ENCODE measurements at places on chromosomes 12 and 14.

DNA sequence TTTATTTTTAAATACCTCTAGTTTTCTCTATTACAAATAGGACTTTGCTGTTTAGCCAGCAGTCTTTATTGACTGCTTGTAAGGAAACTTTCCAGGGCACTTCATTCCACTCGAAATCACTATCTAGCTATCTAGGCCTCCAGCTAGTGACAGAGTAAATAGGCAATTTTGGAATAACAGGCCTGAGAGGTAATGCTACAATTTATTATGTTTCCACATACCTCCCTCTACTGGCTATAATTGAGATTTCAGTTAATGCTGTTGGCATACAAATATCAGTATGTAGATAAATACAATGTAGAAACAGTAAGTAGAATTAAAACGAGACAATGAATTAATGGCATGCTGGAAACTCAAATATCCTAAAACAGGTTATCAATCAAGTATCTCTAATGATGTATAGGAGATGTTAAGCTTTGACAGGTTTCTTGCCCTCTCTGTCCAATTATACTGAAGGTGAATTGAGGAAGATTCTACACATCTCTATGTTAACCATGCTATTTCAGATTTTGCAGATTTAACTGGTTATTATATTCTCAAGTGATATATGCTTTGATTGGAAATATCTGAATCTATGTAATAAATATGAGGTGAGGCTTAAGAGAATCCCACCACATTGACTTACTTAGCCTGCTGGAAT, 7.2 kb downstream of the DTD2 start:
- DNase-seq, result peak; percentile 27

DNA sequence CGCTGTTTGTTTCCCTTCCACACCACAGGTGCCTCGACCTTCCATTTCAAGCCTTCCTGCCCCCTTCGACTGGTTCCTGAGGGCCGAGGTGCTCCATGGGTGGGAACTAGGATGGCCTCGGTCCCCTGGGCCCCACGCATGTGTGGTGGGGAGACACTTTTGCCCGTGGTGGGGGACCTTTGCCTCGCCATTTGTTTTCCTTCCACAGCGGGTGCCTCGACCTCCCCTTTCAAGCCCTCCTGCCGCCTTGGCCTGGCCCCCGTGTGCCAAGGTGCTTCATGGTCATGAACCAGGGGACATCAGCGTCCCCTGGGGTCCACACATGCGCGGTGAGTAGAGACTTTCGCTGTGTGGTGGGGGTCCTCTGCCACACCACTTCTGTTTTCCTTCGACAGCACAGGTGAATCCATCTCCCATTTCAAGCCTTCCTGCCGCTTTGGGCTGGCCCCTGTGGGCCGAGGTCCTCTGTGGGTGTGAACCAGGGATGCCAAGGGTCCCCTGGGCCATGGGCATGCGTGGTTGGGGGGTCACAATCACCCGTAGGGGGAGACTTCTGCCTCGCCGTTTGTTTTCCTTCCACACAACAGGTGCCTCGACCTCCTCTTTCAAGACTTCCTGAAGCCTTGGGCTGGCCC, 364.4 kb downstream of the ALG10 start:
- DNase-seq, result no peak

DNA sequence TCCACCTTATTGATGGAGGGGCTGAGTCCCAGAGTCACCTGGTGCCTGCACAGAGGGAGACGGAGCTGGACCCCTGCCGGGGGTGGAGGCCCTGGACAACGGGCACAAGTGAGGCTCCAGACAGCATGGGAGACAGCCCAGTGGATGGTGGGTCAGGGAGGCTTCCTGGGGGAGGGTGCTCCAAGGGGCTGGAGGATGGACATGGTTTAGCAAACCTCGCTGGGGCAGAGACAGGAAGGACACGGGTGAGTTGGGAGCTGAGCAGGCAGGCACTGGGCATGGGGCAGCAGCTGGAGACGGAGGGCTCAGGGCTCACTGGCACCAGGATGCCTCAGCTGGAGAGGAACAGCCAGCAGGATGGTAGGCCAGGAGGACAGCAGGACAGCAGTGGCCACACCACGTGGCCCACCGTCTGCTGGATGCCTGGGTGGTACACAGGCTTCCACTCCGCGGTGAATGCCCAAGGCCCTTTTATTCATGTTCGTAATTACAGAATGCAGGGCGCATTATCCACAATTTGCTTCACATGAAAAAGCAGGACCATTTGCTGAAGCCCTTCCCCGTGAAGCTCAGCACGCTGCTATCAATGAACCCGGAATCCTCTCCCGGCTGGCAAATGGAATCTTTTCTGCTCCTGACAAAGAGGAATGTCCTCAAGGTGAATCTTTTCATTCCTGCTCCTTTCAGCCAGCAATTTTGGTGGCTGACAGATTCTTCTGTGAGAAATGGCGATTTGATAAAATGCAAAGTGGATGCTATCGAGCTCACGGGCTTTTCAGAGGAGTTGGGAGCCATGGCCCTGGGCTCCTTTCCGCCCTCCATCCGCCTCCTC, 138.1 kb upstream of the C14orf180 start:
- no peak for DNase-seq

- peak; percentile 84 for DNase-seq
These were observed 1061.8 kb downstream of the BCL11B start for GRCh38 chr14:98210045-98210672.

DNA sequence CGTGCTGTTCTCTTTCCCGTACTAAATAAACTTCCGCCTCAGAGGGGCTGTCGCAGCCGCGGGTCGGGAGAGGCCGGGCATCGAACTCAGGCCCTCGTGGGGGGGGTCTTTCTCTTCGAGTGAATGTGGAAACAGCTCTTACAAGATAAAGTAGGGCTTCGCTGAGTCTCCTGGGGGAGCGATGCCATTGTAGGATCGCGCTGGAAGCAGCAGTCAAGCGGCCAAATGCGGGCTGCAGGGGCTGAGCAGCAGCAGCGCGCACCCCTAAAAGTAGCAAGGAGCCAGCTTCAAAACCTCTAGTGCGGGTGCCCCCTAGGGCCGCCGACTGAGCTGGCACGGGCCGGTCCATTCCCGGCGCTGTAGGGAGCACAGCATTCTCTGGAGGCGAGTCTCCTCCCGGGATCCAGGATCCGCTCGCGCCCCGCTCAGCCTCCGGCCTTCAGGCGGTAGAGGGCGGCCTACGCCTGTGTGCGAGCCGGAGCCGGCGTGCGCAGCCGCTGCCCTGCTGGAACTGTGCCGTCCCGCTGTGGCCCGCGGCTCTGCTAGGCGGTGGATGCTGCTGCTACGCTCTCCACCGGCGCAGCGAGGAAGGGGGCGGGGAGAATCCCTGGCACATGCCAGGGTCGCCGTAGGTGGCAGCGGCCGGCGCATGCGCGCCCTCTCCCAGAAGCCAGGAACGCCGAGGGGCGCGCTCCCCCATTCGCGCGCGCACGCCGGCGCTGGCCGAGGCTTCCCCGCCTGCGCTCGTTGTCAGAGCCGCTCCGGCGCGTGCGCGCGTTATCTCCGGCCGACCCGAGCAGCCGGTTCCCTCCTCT, at the start of gene FUT8:
Gene FUT8 (plus strand): TSS at position 699 of the 815 bp plus-strand sequence. CDS start 148,834 bp downstream, outside the sequence.
- DNase-seq, result peak; percentile 97

DNA sequence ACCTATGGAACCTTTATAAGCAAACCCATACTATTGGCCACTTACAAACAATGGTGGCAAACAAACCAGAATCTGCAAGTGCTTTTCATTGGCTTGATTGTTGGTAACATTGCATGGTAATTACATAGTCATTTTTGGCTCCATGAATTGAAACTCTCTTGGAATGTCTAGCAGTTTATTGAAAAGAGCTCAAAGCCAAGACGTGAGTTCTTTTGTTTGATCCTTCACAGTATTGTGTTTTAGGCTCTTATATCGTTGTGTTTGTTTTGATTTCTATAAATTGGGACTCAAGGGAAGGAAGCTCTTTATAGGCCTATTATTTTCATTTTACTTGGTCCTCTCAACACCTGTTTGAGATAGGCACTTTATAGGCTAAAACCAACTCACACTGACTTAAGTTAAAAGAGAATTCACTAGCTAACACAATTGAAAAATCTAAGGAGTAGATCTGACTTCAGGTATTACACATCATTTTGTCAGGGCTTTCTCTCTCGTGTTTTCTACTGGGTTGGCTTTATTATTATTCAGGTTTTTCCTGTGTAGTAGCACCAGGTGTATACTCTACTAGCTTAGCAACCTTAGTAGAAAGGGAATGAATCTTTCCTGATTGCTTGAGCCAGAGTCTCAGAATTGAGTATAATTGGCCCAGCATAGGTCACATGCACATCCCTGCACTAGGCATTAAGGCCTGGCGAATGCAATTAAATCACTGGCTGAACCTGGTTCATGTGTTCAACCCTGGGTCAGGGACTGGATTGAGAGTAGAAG, 341.4 kb downstream of the RAD51B start:
- DNase-seq, result no peak

DNA sequence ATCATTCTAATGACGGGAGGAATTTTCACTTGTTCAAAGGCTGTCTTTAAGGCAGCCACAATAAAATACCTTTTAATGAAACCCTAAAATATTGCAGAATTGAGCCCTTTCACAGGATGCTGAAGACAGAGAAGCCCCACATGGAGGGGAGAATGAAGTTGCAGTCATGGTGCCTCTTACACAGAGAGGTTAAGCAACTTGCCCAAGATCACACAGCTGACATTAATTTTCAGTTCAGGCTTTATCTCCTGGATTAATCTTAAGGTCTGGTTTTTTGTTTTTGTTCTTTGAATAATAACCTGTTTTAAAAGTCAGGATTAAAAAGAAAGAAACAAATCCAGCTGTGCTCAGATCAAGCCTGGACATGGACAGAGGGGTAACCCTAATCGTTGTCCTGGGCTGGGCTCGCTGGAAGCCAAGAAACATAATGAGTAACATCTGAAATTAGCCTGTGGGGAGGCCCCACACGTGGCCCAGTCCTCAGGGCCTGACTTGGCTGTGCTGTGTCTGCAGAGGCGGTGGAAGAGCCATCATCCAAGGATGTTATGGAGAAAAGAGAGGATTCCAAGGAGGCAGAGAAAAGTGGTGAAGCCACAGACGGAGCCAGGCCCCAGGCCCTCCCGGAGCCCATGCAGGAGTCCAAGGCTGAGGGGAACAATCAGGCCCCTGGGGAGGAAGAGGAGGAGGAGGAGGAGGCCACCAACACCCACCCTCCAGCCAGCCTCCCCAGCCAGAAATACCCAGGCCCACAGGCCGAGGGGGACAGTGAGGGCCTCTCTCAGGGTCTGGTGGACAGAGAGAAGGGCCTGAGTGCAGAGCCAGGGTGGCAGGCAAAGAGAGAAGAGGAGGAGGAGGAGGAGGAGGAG, 8.0 kb downstream of the CHGA start:
- DNase-seq, result no peak

DNA sequence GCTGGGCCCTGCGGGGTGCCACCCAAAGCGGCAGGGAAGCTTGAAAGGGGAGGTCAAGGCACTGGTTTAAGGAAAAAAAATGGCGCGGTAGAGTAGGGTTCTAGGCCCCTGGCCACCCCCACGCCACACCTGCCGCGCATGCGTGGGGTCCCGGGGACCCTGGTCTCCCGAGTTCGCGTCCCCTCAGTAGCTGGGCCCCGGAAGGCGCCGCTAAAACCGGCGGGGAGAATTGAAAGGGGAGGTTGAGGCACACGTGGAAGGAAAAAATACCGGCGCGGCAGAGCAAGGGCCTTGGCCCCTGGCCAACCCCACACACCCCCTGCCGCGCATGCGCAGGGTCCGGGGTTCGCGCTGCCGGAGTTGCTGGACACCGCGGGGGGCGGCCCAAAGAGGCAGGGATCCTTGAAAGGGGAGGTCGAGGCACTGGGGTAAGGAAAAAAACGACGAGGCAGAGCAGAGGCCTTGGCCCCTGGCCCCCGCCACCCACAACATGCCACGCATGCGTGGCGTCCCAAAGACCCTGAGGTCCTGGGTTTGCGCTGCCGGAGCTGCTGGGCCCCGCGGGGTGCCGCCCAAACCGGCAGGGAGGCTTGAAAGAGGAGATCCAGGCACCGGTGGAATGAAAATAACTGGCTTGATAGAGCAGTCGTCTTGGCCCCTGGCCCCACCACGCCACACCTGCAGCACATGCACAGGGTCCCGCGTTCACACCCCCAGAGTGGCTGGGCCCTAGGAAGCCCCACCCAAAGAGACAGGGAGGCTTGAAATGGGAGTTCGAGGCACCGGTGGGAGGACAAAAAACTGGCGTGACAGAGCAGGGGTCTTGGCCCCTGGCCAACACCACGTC, 314.5 kb downstream of the ALG10 start:
- DNase-seq, result no peak

DNA sequence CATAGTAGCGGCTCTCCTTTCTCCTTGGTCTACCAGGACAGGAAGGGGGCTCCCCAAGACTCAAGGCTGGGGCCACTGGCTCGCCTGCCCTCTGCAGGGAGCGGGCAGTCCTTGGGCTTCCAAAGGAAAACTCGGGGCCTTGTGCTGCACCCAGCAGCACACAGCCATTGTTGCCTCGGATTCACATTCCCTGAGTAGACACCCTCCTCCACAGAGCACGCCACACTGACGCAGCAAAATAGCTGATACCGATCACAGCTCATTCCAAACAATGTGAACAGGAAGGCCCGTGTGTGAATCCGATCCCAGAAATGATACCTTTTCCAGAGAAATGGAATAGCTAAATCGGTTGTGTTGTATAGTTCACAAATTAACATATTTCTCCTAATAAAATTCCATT, 65.1 kb upstream of the DYNC1H1 start:
- no peak for DNase-seq

DNA sequence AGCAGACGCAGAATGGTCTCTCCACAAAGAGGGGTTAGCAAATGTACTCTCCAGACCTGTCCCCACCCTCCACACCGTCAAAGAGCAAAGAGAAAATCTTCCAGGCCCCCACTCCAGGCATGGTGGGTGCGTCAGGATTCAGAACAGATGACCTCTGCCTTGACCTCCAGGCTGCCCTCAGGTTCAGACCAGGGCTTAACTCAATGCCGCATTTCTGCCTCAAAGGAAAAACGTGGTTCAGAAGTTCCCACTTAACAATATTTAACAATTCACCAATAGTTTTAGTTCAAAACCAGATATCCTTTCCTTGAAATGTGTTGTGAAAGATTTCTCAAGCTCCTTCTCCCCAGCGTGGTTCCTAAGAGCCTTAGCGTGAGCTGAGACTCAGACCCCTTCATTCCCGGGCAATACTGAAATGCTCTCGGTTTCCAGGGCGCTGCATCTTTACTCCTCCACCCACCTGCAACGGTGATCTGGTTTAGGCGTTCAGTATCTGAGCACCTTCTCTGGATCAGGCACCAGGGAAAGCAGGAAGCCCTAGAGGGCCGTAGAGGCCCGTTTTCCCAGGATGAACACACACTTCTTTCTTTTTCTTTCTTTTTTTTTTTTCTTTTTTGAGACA, 22.9 kb downstream of the HSP90AA1 start:
- no peak for DNase-seq

GRCh38 chr12:29611906-29612305, 114.4 kb upstream of the OVCH1 start:
- DNase-seq, result peak; percentile 39

Measured in mesendoderm (in vitro differentiated cells).